Stimulated activated CD8-positive, alpha-beta memory T cell treated with anti-CD3 and anti-CD28 coated beads, Interleukin-15, amount 100 ng/mL, for 4 hours (primary cell): ENCODE measurements at places on chromosomes 11 and 22.

GRCh38 chr11:19939415-19939929, 220.8 kb downstream of the DBX1 start:
- no peak for DNase-seq

GRCh38 chr11:100445231-100445735, 241.8 kb upstream of the ARHGAP42 start:
- DNase-seq: no peak

DNA sequence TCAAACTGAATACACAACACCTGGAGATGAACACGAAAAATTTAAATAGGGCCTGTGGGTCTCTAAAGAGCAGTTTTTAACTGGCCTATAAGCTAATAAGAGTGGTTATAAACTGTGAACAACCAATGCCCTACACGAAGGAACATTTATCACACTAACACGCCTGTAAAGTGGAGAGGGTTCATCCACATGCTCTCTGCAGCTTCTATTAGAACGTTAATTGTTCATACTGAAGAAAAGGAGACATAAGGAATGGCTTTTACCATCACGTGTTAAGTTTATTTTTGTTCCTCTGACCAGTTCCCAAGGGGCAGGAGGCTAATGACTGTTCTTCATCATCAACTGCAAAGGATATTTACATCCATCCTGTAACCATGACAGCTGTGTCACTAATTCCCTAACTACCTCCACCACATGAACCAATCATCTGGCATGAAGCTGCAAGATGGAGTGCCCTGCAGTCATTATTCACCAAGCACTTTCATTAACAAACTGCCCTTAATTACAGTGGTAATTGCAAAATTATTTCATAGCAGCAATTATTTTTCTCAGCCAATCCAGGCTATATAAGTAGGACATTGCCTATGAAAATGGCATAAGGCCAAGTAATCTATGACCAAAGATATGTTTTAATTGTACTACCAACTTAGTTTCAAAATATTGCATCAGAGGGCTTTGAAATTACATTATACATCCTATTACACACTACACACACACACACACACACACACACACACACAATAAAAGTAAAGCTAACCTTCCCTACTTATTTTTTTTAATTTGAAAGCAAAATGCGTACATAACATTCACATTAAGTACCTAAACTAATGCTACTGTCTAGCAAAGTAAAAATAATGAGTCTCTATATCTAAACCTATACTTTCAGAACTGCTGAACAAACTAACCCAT, 186.7 kb downstream of the CADM1 start:
- no peak for DNase-seq

- no peak for DNase-seq
Observed at GRCh38 chr11:56898856-56899255, 89.9 kb upstream of the OR5AK2 start.

GRCh38 chr22:46087816-46088277, 62.5 kb upstream of the PPARA start:
- no peak for DNase-seq

DNA sequence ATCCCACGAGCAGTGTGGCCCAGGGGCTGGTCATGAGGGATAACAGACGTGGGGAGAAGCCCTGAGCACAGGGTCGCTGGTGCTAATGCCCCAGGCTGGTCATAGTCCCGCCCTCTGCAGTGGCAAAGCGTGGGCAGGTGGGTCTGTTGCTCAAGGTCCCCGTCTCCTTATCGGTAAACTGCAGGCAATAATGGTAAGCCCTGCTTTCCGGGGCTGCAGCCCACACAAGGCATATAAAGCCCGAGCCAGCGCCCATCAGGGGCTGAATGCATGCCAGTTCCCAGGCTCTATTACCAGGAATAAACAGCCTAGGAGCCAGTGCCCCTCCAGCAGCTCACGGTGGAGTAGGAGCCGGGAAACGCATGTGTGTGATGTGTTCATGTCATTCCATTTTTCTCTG, 261.0 kb downstream of the BRD1 start:
- DNase-seq: no peak

GRCh38 chr11:77776455-77776854, 44.1 kb downstream of the RSF1 start:
- DNase-seq: no peak

GRCh38 chr11:104907521-104908185, 9.4 kb upstream of the CASP12 start:
- DNase-seq: no peak

- no peak for DNase-seq
Observed at GRCh38 chr22:45843986-45844385, 133.0 kb downstream of the WNT7B start.

DNA sequence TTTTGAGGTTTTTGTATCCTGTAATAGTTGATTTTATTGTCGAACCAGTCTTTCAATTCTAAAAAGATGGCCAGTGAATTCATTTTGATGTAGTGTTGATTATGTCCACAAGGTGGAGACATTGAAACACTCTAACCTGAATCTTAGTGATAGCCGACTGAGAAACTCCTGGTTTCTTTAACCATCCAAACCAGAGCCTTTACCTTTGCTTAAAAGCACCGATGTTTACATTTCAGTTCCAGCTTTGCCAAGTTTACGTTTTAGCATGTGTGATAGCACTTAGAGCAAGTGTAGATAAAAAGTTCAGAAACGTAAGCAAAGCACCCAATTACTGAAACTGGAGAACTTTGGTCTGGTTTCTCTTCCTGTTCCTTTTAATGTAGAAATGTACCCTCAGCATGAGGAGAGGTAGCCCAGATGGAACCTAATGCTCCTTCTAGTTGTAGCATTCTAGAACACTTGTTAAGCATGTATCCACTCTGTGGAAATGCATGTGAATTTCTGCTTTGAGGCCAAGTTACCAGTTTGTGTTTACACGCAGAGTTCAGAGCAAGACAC, 208.6 kb downstream of the DBX1 start:
- no peak for DNase-seq

- DNase-seq: no peak
Observed at GRCh38 chr11:92969634-92970347, at the start of gene MTNR1B. Gene MTNR1B (plus strand): TSS chr11:92969651. CDS start chr11:92969726, 75 bp downstream.

GRCh38 chr11:86421946-86422345, 47.3 kb downstream of the CCDC81 start:
- no peak for DNase-seq

DNA sequence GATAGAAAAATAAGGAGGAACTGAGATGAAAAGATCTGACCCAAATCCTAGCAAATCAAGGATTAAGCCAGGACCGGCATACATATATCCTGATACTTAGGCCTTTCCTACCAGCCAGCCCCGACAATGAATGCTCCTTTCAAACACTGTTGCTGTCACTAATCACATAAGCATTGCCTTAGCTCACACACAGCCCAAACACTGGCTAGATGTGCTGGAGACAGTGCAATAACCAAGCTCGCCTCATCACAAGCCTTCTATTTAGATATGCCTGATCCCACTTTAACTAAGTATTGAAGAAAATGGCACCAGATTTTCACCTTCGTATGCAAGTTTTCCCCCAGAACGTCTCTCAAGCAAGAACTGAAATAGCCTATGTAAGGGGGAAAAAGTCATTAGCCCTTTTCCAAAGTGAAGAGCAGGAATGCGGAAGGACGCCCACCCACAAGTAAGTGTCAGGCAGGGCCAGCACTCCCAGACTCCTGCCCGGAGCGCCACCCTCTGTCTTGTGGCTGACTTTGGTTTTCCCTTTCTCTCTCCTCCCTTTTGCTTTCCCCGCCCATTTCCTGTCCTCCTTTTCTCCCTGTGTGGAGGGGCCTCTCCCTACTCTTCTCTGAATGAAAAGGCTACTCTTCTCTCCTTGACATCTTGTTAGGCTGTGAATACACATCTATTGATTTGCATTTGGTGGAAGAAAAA, 8.9 kb upstream of the OPCML start:
- DNase-seq: no peak

GRCh38 chr11:34356130-34356529, 1.7 kb downstream of the ABTB2 start:
- DNase-seq: no peak

GRCh38 chr11:13216711-13217075, 60.9 kb upstream of the BMAL1 start:
- no peak for DNase-seq

GRCh38 chr11:120285256-120285655, 39.8 kb upstream of the TLCD5 start:
- DNase-seq: no peak
